NCI-H2081 treated with DMSO at 0.1 percent for 48 hours (cell line): ENCODE measurements at places on chromosomes 12 and 14.

GRCh38 chr14:91453744-91454143, 36.1 kb upstream of the CCDC88C start:
- no peak for DNase-seq

DNA sequence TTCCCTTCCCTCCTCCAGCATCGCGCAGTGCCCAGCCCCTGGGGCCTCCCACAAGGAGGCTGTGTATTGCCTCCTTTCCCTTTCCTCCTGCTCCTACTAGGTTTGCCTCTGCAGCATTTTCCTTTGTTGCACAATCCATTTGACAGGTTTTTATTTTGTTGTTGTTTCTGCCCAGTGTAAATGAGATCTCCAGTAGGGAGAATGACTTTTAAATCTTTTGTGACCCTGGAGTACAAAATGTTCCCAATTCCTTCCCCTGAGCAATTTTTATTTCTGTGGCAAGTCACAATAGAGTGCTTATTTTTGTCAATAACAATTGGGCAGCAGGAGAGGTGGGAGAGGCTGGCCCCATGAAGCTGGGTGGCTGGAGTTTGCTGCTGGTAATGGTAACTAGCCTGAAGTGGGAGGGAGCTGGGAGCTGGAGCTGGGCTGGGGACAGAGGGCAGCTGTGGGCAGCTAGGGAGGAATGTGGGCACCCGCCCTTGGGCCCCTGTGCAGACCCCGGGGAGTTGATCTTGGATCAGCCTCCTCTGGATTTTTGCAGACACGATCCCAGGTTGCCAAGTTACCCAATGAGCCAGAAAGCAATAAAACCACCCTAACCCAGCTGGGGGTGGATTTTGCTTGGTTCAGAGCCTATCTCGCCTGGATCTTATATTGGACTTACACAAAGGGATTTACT, 160.1 kb downstream of the KTN1 start:
- DNase-seq, result no peak

DNA sequence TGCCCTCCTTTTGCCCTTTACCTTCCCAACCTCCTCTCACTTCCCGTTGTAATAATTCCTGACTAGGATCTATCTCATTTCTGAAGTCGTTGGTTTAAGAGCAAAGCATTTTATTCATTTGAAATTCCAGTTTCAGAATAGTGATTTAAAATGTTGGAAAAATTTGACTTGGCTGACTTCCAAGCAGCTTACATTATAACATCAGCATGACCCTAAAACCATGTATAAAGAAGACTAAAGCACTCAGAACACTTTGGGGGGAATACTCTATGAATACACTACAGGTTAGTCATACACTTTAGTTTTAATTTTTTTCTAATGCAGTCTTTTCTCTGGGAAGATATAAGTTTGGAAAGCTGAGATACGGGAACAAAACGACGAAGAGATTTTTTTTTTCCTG, 161.1 kb downstream of the BTG1 start:
- DNase-seq, result no peak

- DNase-seq, result no peak
Observed at GRCh38 chr14:50001151-50001998, 108.5 kb downstream of the ARF6 start.

GRCh38 chr12:75603475-75603874, 92.1 kb upstream of the KRR1 start:
- no peak for DNase-seq
